Motor neuron (in vitro differentiated cells): ENCODE measurements at places on chromosomes 7 and 10. TPM values are rescaled to one million over a fixed set of nuclear protein-coding genes. Genes with fewer than 3 reads are reported as not detected.
A peak's percentile ranks its signal among the peaks of the same experiment; 100 is the strongest.

GRCh38 chr7:53101026-53101425, 65.6 kb downstream of the POM121L12 start:
- no peak for ATAC-seq

Gene PLEKHA1
- 30.4 and 32.9 TPM in 2 replicates for total RNA-seq

DNA sequence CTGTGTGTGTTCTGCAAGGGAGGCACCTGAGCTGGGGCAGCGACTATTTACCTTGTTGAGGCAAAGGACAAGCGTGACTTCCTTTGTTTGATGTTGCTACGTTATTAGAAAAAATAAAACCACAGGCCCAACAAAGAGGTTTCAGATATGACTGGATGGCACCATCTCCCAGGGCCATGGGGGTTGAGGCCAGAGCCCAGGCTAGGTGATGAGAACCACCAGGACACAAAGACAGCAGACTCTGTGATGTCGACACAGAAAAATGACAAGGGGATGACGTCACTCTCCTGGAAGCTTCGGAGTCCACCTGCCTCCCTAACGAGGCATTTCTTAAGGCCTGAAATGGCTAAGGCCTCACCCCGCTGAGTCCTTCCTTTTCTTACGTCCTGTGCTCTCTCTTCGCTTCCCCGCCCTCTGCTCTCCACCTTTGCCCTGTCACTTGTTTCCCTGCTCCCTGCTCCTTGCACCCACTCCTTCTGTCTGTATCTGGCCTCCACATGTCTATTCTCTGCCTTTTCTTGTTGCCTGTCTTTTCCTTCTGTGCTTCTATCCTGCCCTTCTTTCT, 83.0 kb upstream of the ADRB1 start:
- ATAC-seq: no peak

GRCh38 chr10:128751284-128751683, 625.1 kb upstream of the MKI67 start:
- peak; percentile 70 for ATAC-seq

Gene FANK1
- total RNA-seq: 3.0 and 3.7 TPM in 2 replicates

DNA sequence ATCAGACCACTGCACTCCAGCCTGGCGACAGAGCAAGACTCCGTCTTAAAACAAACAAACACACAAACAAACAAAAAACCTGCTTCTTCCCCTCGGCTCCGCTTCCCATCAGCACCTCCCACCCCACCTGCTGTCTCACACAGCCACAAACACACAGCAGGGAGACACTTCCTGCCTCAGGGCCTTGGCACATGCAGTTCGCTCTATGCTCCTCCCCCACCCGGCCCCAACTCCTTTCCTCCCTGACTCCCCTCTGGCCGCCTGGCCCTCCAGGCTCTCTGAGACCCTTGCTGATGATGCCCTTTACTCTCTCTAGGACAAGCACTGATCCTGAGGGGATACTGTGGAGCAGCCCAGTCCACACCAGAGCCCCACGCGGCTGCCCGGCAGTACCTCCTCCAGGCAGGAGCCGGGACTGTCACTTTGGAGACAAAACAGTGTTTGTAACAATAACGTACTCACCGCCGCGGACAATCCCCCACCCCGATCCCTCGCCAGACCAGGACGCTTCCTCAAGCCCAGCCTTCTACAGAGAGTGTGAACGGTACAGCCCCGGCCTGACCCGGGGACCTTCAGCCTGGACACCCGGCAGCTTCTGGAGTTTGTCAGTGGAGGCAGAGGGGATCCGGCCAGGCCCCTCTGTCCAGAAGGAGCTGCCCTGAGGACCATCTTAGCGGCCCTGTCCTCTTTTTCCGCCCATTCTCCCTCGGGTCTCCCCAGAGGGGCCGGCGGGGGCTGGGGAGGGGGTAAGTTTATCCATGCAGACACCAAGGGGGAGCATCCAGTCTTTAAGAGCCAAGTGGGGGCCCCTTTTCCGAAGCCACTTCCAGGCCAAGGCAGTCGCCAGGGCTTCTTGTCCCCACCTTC, 50.0 kb upstream of the GTF2IRD1 start:
- ATAC-seq: no peak

DNA sequence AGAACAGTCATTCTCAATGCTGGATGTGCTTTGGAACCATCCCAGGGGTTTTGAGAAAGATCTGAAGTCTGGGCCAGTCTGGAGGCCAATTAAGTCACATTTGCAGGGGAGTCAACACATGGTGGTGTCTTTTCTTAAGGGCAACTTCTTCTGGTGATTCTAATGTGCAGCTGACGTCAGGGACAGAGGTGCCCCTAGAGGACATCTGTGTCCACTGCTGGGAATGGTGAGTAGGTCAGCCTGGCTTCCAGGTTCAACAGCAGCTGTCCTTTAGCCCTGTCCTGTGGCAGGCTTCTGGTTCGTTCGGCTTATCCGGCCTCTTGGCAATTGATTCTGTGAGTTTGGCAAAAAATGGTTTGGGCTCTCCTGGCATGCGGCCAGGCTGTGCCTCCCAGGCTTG, 269.7 kb upstream of the HABP2 start:
- ATAC-seq: peak; percentile 27

Gene CPA2
- 0.67 and 0.78 TPM in 2 replicates for total RNA-seq

Gene SAMD9
- total RNA-seq: 14.9 and 20.7 TPM in 2 replicates

Gene PITX3
- 0.27 TPM in 1 of 2 replicates, not detected in the other for total RNA-seq

- ATAC-seq: no peak
Measured at GRCh38 chr7:105353752-105354328, 34.9 kb downstream of the SRPK2 start.

DNA sequence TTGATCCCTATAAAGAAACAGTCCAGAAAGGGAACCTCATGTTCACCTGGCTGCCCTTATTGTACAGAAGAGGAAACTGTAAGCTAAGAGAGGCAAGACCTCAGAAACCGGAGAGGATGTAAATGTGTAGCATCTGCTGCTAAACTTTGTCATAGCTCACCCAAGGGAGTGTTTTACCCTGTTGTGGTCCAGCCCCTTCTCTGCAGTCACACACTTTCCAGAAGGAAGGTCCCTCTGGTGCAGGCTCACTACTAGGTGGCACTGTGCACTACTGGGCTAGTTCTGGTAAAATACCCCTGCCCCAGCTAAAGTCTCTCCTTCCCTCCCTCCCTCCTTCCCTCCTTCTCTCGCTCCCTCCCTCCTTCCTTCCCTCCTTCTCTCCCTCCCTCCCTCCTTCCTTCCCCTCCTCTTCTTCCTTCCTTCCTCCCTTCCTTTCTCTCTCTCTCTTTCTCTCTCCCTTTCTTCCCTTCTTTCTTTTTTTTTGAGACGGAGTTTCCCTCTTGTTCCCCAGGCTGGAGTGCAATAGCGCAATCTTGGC, 42.5 kb upstream of the LCOR start:
- no peak for ATAC-seq

- ATAC-seq: no peak
Measured at GRCh38 chr7:7982904-7983303, 14.3 kb downstream of the GLCCI1 start.

GRCh38 chr7:26673271-26673670, 191.1 kb downstream of the SKAP2 start:
- ATAC-seq: no peak

GRCh38 chr10:127738512-127739424, 1.8 kb downstream of the FOXI2 start:
- no peak for ATAC-seq

Gene SPDYE2
- 3.2 and 5.5 TPM in 2 replicates for total RNA-seq

DNA sequence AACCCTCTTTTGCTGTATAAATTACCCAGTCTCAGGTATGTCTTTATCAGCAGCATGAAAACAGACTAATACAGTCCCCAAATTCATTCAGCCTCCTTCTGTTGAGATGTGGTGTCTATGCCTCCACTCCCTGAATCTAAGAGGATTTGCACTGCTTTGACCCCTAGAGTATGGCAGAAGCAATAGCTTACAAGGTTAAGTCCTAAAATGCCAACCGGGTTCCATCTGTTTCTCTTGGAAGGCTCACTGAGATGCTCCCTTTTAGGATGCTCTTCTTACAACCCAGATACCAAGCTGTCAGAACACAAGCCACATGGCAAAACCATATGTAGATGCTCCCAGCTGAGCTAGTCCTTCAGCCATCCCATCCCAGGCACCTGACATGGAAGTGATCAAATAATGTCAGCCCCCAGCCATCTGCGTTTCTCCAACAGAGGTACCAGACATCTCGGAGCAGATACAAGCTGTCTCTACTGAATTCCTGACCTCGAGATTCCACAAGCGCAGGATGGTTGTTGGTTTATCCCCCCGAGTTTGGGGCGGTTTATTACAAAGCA, 20.2 kb downstream of the CALN1 start:
- no peak for ATAC-seq

DNA sequence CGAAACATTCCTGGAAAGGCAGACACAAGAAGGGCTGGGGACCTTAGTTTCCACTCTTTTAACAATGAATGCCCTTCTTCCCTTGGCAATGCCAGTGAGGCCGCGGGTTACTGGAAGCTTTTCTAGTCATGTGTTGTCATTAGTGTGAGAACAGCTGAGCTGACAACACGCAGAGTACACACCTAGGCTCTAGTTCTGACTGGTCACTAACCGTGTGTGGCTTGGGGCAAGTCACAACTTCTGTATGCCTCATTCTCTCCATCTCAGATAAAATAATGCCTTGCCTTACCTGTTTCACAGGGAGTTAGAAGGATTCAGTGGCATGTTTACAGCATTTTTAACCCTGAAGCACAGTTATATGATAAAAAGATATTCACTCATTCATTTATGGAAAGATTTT, 31.7 kb downstream of the FBH1 start:
- no peak for ATAC-seq

Gene PLCE1
- total RNA-seq: 18.3 and 24.2 TPM in 2 replicates

- ATAC-seq: no peak
Measured at GRCh38 chr10:7813481-7813880, 4.8 kb upstream of the TAF3 start.

DNA sequence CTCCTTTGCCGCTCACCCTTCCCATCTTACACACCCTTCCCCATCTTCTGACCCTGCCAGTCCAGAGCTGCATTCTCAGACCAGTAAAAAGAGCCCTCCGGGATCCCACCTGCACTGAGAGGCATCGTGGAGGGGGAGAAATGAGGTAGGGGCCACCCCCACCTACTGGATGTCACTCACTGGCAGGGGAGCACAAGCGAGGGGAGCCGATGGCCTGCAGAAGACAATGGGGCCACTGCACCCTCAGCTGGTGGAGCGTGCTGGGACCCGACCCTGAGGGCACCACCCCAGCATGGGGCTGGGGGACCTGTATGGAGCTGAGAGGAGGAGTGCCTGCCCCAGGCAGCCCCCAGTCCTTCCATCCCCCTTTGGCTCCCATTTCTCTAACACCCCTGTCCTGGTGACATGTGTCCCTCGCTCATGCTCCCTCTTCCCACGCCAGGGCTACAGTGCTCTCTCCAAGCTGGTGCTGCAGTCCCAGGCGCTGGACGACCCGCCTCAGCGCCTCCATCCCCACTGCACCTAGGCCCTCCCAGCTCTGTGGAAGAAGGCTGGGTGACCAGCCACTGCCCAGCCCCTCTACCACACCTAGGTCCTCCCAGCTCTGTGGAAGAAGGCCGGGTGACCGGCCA, 49.8 kb downstream of the RASGEF1A start:
- no peak for ATAC-seq

DNA sequence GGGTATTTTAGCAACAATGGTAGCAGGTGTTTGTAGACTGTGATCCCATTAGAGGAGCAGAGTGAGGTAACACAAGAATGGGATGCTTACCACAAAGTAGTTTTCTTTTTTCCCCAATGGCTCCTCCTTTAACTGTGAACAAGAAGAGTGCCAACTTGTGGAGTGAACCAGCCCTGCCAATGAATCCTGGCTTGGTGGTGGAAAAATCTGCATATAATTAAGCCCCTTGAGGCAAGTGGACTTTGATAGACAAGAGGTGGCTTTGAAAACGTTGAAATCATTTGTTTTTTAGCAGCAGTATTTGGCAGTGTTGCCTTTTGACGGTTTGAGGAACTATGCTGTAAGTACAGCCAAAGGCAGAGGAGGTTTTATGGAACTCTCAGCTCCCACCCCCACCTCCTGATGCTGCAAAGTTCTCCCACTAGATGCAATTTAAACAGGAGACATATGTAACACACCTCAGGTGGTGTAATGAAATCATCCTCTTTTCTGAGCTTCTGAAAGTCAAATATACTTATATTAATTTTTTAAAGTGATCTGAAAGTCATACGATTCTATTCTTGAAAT, 295.6 kb downstream of the DPP6 start:
- ATAC-seq: no peak

- ATAC-seq: no peak
Measured at GRCh38 chr7:35648367-35648766, 46.6 kb downstream of the HERPUD2 start.

- ATAC-seq: no peak
Measured at GRCh38 chr10:47443145-47443544, 40.8 kb downstream of the ANXA8 start.

DNA sequence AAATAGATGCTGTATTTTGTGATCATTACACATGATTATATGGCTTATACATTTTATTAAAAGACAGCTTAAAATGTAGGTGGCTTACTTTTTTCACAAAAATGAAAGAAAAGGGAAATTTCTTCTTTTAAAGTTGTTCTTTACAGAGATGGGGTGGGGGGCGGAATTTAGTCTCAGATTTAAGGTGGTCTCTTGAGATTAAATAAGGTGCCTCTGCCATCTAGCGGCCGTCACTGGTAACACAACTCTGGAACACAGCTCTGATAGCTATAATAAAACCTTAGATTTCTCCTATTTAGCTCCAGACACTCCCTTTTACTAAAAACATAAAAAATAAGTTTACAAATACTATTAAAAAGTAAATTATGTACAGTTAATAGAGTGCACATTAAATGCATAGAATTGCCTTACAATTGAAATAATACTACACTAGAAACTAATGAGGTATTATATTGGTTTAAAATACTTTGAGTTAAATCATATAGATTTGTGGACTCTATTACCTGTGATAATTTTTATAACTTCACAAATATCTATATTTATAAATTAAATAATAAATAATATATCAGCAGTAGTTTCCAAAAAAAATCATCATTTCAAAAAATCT, 210.9 kb downstream of the DGKB start:
- ATAC-seq: peak; percentile 44

Gene TBL2
- 38.6 and 39.0 TPM in 2 replicates for total RNA-seq

DNA sequence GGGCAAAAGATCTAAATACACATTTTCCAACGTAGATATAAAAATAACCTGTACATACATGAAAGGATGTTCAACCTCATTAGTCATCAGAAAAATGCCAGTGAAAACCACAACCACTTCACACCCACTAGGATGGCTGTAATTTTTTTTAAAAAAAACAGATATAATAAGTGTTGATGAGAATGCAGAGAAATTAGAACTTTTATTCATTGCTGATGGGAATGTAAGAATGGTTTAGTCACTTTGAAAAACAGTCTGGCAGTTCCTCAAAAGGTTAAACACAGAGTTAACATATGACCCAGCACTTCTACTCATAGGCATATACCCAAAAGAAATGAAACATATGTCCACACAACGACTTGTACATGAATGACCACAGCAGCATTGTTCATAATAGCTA, 32.3 kb upstream of the PRKCQ start:
- ATAC-seq: no peak

DNA sequence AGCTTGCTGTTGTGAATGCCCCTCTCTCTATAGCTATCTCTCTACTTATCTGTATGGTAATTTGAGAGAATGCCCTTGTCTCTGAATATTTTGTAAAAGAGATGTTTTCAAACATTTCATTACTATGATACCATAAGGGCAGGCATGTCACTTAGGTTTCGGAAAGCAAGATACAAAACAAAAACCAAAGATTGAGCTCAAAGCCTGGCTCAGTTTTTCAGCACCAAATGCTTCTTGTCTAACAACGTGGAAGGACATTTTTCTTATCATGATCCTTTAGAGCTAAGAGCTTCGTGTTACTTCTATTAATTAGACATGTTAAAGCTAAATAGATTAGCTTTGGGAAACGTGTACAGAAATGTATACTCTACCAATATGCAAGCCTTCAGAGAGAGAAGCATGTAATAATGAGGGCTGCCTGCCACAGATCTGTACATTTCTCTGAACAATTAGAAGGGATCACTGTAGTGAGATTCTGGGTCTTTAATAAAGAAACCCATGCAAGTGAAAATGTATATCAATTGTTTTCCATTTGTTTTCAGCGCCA, 148.9 kb downstream of the ARID5B start:
- peak; percentile 1 for ATAC-seq
